ENCODE measurements at places on chromosomes 16 and 17.

GRCh38 chr16:49018259-49018931, 263.2 kb downstream of the CBLN1 start:
- DNase-seq, result no peak

GRCh38 chr17:66583112-66583748, 251.7 kb upstream of the CACNG5 start:
- DNase-seq, result no peak

DNA sequence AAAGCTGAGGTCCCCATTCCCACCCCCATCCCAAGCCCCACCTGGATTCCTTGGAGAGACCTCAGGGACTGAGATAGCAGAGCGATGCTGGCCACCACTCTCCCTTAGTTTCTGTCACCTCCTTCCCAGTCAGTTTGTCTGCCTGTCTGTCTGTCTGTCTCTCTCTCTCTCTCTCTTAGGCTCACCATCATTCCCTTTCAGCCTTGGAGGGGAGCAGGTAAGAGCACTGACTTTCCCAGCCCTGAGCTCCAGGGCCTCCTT, 5.9 kb downstream of the CD300LB start:
- no peak for DNase-seq

DNA sequence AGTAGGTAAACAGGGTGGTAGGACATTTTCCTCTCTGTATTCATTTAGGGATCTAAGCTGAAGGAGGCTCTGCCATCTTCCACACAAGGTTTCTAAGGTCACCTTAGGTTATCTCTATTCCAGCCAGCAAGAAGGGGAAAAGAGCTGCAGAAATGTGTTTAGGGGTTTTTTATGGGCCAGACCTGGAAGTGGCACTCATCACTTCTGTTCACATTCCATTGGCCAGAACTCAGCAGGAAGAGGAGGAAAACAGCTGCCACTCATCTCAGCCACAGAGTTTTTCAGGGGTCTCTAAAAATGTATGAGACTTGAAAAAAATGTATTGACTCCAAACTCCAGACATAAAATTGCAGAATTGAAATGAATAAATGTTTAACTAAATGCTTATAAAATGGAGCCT, 65.8 kb downstream of the FTO start:
- no peak for DNase-seq

- DNase-seq, result peak; percentile 80
Observed at GRCh38 chr16:14501331-14502255, 128.5 kb downstream of the PARN start.

DNA sequence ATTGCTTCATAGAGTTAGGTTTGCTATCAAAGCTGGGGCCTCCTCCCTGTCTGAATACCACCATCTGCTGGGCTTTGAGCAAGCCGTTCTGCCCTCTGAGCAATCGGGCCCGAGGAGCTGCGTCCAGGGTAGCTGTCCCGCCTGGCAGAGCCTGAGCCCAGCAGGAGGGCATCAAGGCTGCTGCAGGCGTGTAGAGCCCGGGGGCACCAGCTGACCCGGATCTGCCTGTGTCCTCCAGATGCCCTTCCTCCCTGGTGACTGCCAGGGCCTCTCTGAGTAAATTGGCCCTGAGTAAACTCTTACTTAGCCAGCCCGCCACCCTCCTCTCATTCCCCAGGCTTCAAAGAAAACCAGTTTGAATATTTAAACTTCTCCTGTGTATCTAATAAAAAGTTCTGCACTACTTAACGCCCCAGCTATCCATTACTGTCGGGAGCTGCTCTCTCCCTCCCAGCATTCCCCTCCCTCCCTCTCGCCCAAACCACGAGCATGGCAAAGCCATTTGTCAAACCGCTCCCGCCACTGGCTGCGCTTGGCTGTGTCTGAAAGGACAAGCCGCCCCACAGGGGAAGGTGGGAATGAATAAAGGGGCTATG, 16.4 kb downstream of the CDK5RAP3 start:
- peak; percentile 61 for DNase-seq

GRCh38 chr16:72940886-72941285, 107.0 kb downstream of the ZFHX3 start:
- DNase-seq, result no peak

DNA sequence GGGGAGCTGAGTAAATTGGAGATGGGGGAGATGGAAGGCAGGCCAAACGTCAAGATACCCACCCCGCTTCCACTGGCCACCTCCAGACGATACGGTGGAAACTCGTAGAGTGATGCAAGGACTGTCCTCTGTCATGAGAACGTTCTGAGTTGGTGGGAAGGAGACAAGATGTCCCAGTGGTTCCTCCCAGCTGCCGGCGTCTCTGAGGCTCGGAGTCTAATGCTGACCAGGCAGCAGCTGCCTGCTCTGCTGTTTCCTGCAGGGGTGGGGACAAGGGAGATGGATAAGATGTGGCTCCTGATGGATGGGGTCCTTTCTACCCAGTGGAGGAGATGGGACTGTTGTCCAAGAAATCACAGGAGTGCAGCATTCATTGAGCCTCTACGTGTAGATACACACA, 28.2 kb upstream of the C1QL1 start:
- DNase-seq, result no peak

Measured in LNCaP clone FGC (cell line).